T-helper 1 cell (primary cell): ENCODE measurements at places on chromosomes 13 and 19.

- DNase-seq: no peak
Measured at GRCh38 chr13:85412448-85412847, 386.8 kb downstream of the SLITRK6 start.

GRCh38 chr13:48923376-48923775 is 52.3 kb upstream of the FNDC3A start:
- no peak for DNase-seq

DNA sequence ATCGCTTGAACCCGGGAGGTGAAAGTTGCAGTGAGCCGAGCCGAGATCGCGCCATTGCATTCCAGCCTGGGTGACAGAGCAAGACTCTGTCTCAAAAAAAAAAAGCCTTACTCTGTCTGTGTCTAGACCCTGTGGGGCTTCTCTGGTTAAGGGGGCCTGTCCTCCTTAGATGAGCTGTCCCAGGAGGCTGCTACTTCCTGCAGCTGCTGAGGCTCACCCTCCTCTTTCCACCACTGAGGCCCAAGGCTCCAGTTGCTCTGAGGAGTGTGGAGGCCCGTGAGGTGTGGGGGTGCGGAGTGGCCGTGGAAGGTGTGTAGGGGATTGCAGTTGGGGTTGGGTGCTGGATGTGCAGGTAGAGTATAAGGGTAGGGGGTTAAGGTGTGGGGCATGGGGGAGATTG is 22.1 kb upstream of the RASA3 start:
- DNase-seq: no peak

DNA sequence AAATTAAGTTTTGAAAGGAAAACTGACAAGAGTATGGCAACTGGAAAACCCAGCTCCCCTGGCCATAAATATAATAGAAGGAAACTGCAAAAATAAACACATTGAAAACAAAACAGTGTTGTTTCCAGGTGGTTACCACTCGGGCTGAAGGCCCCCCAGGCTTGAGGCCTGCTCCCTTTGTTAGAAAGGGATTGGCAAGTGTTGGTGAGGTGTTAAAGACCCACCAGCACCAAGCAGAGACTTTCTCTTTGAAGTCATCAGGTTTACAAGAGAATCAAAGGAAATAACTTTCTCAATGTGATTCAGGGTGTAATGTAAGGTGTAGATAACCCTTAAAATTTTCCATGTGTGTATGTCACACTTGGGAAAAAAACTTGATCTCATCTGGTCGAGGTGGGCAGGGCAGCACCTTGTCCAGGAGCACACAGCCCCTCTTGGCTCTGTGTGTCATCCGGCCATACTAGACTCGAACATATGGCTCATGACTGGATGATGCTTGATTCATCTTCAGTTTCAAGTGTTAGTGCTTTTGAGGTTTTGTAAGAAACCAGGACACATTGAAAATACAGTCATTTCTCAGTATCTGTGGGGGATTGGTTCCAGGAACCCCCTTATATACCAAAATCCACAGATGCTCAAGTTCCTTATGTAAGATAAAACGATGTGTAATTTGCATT is 7.8 kb downstream of the ACTN4 start:
- DNase-seq: no peak

- DNase-seq: no peak
Measured at GRCh38 chr13:87878706-87879105, 207.5 kb downstream of the SLITRK5 start.

- no peak for DNase-seq
Measured at GRCh38 chr13:82850644-82851043, 1031.6 kb downstream of the SLITRK1 start.

GRCh38 chr13:27790523-27790922 is 1.8 kb upstream of the GSX1 start:
- no peak for DNase-seq

GRCh38 chr19:3866910-3867638 is 1.8 kb downstream of the ZFR2 start:
- no peak for DNase-seq

DNA sequence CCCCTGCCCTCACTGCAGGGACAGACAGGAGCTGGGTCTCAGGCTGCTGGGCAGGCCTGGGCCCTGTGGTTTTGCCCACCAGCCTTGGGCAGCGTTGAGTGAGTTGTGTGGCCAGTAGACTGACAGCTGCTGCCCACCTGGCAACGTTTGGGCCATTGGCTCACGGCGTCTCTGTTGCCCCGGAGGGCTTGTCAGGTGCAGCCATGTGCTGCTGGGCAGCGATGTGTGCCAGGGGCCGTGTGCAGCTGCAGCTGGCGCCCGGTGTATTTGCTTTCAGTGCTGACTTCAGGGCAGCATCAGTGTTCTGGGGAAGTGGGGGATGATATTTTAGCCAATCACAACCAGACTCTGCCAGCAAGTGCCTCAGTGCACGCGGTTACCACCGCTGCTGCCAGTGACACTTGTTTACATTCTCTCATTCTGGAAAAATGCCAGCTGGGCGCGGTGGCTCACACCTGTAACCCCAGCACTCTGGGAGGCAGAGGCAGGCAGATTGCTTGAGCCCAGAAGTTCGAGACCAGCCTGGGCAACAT is 10.6 kb downstream of the FZR1 start:
- DNase-seq: peak; percentile 51

DNA sequence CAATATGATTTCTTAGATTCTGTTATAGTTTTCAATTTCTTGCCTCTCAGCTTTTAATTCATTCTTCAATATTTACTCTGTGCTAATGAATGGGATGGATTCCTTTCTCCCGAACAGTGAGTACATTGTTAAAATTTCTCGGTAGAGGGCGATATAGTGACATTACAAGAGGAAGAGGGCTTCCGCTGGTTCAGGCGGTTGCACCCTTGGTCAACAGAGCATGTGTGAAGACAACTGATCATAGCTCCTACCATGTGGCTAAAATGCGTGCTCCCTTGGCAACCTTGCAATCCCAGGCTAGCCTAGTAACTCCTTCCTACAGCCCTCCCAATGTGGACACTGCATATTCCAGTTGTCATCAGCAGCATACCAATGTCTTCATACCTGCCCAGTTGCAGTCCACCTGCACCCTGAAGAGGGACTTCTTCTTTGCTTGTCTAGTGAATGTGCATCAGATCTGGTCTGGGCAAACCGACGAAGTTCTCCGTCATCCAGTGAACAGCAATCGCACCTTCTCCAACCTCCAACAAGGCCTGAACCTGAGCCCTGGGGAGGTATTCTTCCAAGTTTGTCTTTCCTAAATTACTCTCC is 653.0 kb upstream of the GPC6 start:
- DNase-seq: no peak

DNA sequence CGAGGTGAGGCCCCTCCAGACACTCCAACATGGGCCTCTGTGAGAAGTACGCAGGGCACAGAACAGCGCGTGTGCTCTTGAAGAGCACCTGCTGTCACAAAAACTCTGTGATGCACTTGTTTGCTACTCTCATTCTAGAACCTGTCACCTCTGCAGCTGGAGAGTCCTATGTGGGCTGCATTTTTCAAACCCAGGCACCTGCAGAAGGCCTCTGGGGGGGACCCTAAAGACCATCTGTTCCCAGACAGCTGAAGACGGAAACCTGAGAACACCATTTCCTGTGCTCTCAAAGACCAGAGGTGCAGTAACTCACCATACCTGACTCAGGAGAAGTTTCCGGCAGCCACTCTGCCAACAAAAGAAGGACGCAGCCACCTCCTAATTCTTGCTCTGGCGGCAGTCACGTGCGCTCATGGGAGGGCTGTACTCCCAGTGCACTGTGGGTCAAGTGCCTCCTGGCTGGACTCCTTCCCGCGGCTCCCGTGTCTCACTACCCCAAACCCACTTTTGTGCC is 28.1 kb downstream of the RANBP3 start:
- peak; percentile 46 for DNase-seq

GRCh38 chr13:62356977-62357376 is 941.3 kb upstream of the PCDH20 start:
- no peak for DNase-seq
